Left lobe of liver (tissue), 2 donors: ENCODE measurements at places on chromosomes 7 and 10.

DNA sequence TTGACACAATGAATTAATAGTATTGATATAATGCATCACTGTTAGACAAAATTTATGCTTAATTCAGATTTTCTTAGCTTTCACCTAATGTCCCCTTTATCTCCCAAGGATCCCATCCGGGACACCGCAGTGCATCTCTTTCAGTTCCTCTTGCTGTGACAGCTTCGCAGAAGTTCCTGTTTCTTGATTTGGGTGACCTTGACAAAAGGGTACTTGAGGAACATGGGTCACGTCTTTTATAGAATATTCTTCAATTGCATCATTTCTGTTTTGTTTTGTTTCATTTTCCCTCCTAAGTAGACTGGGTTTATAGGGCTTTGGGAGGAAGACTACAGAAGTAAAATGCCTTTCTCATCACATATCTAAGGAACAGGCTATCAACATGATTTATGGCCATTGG, 453.2 kb downstream of the DPP6 start:
- DNase-seq = no peak

GRCh38 chr10:43753397-43754061, 104.8 kb upstream of the ZNF32 start:
- DNase-seq = no peak

DNA sequence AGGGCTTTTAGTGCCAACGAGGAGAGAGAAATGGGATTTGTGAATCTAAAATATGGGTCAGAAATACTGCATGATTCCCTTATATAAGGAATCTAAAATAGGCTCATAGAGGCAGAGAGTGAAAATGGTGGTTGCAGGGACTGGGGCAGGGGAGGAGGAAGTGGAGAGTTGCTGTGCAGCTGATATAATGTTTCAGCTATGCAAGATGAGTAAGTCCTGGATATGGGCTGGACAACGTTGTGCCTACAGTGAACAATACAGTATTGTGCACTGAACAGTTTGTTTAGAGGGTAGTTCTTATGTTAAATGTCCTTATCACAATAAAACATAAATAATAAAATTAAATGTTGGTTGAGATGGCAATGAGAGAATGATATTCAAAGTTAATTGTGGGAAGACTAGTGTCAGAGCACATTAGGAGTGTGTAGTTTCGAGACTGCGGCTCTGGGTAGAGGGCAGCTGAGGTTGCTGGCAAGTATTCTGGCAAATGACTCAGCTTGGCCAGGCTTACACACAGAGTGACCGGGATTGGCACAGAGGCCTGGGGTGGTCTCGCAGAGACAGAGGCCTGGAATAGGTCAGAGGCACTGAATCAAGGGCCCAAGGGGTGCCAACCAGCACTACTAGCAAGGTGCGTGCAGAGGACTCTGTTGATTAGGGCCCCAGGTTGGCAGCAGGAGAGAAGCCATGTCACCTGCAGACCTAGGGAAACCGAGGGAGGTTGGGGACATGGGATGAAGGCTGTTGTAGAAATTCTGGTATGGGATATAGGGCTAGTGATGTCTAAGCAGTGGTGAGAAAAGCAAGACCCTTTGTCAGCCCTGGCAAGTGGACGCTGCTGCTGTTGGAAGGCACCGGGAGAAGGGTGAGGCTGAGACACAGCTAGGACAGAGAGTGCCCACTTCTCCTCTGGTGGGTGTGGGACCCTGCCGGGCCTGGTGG, 2.8 kb upstream of the DEPP1 start:
- DNase-seq = no peak

- no peak for DNase-seq
Measured at GRCh38 chr7:128404143-128404681, 5.6 kb downstream of the IMPDH1 start.

DNA sequence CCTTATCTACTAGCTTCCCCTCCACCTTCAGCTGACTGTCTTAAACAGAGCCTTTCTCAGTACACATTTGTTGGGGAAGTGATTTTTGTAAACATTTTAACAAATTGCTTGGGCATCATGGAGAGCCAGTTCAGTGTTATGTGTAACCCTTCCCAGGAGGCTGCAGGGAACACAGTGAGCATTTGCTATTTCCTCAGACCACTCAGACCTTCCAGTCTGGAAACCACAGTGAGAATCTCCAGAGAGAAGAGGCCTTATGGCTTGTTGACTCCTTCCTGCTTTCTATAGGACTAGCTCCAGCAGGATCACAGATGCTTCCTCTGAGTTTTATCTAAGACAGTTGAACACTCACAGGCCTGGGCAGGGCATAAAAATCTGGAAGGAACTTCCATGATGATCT, 409.8 kb upstream of the NPVF start:
- no peak for DNase-seq

DNA sequence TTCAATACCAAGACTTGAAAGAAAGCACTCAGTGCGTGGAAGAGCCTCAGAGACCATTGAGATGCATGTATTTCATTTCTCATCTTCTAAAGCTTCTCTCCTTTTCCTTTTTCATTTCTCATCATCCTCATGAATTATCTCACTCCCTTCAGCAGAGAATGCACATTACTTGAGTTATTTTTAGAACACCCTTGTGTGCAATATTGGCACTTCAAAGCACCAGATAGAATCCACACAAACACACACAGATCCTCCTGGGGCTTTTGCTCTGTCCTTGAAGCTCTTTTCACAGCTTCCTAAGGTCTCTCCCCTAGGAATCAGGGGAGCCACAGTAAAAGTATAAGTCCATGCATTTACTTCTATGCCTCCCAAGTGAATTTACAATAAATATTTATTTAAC, 18.3 kb downstream of the DGKI start:
- no peak for DNase-seq

- no peak for DNase-seq
Measured at GRCh38 chr10:52438119-52438518, 124.0 kb downstream of the DKK1 start.

- no peak for DNase-seq
Measured at GRCh38 chr10:28503114-28503513, 29.8 kb upstream of the WAC start.

- no peak for DNase-seq
Measured at GRCh38 chr10:70812814-70813213, 2.9 kb upstream of the SGPL1 start.

DNA sequence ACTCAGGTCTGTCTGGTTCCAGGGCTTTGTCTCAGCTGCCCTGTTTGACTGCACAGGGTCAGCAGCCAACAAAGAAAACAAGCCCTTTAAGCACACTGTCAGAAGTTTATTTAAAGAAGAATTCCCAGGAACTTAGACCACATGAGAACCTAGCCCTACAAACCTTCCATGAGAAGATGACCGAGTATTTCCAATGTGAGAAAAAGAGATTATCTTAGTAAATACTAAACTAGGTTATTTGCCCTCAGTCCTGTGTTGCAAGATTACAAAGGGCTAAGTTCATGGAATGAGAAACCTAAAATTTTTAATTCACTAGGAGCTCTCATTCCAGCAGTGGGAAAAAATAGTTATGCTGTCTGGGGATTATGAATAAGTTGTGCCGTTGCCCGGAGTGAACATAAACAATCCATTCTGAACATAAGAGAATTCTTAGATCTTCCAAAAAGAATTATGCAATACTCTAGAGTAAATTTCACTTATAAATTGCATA, 46.7 kb downstream of the NOC3L start:
- no peak for DNase-seq

GRCh38 chr7:95335093-95335492, 10.8 kb upstream of the PON1 start:
- DNase-seq = no peak

DNA sequence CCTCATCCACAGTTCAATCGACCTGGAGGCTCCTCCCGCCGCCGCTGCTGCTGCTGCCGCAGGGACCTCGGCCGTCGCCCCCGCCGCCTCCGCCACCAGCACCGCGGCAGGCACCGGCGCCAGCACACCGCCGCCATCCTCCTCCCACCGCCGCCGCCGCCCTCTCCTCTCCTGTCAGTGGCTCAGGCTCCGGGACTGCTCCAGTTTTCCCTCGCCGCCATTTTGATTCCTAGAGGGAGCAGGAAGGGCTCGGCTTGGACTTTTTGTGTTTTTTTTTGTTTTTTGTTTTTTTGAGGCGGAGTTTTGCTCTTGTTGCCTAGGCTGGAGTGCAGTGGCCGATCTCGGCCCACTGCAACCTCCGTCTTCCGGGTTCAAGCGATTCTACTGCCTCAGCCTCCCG, 3.0 kb upstream of the MCM10 start:
- no peak for DNase-seq

- no peak for DNase-seq
Measured at GRCh38 chr10:34157501-34157900, 657.6 kb downstream of the PARD3 start.

DNA sequence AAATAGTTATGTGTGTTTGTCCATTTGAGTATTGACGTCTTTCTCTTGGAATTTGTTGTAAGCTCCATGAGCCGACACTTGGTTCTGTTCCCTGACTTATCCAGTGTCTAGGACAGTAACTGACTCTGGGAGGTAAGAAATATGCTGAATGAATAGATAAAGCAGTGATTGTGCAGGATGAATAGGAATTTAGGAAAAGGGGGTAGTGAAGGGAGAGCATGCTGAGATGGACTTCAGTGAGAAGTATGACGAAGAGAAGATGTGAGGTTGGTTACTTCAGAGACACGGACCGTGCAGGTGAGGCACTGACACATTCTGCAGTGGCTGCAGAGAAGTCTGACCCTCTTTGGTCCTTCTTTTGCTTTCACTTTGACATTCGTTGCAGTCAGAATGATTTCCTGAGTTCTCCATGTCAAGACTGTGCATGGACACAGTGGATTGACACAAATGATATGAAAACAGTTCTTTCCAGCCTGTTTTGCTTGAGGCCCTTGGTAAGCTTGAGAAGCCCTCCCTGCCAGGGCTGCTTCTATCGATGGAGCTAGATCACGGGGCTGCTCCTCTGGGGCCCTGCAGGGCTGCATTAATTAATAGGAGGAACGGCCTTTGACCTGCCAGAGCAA, 261.5 kb upstream of the SORCS1 start:
- DNase-seq = no peak

- DNase-seq = no peak
Measured at GRCh38 chr10:3886191-3886590, 101.2 kb upstream of the KLF6 start.

GRCh38 chr10:101892782-101893391, 49.3 kb upstream of the KCNIP2 start:
- DNase-seq = no peak

GRCh38 chr10:46055771-46056170, 9.7 kb upstream of the MSMB start:
- no peak for DNase-seq

DNA sequence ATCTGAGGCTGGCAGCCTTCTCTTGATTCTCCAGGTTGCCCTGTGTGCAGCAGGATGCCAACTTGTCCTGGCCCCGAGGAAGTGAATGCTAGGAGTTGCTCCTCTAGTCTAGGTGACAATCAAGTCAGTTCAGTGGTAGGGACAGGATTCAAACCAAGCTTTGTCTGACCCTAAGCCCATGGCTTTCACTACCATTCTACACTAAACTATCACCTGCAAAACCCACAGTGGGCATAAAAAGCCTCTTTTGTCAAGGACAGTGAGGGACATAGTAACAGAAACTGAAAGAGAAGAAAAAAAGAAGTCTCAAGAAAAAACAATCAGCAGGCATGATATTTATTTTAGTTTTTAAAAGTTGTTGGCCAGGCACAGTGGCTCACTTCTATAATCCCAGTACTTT, 33.5 kb downstream of the KCNMA1 start:
- no peak for DNase-seq

- DNase-seq = no peak
Measured at GRCh38 chr7:118449797-118450567, 225.5 kb downstream of the ANKRD7 start.

DNA sequence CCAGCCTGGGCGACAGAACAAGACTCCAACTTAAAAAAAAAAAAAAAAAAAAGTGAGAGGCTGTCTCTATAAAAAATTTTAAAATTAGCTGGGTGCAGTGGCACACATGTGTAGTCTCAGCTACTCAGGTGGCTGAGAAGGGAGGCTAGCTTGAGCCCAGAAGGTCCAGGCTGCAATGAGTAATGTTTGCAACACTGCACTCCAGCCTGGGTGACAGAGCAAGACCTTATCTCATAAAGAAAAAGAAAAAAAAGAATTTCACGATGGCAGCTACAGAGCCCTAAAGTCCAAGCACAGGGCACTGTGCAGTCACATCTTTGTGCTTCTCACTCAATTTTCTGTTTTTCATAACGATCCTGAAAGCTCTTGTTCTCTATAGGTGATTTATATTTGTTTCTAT, 209.5 kb upstream of the KCTD7 start:
- no peak for DNase-seq

GRCh38 chr10:79445977-79446757, 743 bp upstream of the ZCCHC24 start:
- DNase-seq = no peak

DNA sequence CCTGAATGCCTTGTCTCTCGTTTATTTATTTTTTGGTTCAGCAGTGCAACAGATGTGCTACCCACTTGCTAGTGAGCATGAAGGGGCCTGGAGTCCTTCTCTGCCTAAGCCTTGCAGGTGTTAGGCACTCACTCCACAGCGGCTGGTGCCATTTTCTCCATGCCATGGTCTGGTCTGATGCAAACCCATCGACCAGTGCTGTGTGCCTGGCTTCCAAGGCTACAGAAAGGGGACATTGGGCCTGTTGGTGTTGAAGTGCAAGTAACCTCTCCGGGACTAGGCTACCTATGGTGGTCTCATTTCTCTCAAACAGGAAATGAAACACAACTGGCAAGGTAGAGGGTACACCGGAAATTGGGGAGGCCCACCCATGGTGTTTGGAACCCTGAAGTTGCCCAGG, 198.1 kb downstream of the ADARB2 start:
- no peak for DNase-seq

DNA sequence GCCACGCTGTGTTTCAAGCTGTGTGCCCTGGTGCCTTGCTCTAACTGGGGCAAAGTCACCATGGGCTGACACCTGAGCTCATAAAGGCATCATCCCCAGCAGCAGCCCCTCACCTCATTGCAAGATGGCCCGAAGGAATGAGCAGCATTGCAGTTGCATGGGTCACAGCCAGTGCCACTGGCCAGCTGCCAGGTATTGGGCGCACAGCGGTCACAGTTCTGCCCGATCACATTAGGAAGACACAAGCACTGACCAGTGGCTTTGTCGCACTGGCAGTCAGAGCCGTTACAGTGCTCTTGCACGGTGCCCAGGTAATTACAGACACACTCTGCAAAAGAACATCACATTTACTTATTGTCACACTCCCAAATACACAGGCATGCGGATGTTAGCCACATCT, 51.1 kb downstream of the LAMB1 start:
- no peak for DNase-seq

DNA sequence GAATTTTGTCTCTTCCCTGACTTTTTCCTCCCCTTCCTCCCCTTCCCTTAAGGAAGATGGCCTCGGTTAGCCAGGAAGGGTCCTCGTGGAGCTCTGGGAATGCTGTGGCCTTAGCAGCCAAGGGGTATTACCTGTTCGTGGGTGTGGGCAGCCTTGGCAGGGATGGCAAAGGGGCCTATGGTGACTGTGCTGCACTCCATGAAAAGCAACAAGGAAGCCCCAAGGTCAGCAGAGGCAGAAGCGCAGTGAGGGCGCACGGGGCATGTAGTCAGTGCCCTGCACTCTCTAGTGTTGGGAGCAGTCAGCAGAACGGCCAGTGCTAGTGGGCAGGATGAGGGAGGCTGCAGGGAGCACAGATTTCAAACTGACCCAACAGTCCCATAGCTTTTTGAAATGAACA, 191.8 kb downstream of the ADARB2 start:
- DNase-seq = no peak
